ENCODE measurements at places on chromosomes 5 and 9.
A peak's percentile ranks its signal among the peaks of the same experiment; 100 is the strongest.

DNA sequence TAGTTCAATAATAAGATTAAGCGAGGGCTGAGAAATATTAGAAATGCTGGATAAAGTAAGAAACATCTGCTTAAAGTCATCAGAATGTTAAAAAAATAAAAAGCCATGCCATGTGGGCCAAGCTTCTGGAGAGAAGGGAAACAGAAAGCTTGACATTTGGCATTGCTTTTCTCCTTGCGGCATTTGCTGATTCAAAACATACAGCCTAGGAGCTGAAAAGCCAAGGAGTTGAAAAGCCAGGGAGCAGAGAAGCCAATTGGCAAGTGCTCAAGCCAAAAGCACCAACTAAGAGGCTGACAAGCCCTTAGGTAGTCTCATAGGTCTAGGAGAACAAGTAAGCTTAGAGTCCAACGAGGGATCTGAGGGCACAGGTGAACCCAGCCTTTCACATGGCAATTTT lies 754.3 kb downstream of the TLE4 start:
- DNase-seq: no peak

- no peak for DNase-seq
These were observed 245.8 kb downstream of the TLE4 start for GRCh38 chr9:79817438-79818004.

- no peak for DNase-seq
These were observed 63.1 kb upstream of the FAM174A start for GRCh38 chr5:100472091-100472490.

DNA sequence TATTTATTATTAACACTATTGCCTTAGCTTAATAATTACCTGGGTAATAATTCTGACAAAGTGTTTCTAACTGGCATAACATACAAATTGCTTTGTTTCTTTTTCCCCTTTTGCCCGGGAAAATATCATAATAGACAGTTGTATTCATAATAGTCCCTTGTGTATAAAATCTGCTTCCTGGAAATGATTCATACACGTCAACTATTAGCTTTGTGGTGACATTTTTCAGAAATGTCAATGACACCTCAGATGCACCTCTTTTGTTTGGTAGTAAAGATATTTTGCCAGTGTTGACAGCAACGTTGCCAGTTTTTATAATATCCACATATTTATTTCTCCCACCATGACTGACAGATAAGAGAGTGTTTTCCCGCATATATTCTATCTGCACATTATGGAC lies 73.0 kb downstream of the RASEF start:
- DNase-seq: no peak

DNA sequence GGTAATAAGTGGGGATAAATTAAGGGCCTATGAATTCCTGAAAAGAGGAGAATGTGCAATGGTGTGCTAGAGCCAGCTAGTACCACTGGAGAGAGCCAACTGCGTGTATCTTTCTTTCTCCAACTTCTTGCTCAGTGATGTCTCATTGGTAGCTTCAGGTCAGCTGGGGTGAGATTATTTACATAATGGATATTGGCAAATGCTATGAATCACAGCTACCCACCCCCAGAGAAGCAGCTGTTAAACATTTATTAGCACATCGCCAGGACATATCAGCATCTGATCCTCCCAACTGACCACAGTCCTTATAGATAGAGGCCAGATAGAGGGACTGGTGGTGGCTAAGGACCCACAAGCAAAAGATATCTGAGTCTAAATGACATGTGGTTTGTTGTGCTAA lies 421.3 kb downstream of the ACTL7B start:
- no peak for DNase-seq

DNA sequence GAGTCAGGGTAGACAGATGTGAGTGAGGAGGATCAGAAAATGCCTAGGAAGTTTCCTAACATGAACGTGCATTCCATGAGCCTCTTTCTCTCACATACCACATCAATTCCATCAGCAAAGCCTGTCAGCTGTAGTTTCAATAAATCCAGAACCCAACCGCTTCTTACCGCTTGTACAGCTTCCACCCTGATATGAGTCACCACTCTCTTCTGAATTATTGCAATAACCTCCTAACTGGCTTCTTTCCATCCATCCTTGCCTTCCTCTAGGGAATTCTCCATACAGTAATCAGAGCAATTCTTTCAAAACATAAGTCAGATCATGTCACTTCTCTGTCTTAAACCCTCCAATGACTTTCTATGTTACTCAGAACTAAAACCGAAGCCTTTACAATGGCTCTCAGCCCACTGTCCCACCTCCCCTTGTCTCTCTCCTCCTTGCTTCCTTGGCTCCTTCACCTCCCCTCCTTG lies 8.1 kb upstream of the RAD23B start:
- DNase-seq: no peak

DNA sequence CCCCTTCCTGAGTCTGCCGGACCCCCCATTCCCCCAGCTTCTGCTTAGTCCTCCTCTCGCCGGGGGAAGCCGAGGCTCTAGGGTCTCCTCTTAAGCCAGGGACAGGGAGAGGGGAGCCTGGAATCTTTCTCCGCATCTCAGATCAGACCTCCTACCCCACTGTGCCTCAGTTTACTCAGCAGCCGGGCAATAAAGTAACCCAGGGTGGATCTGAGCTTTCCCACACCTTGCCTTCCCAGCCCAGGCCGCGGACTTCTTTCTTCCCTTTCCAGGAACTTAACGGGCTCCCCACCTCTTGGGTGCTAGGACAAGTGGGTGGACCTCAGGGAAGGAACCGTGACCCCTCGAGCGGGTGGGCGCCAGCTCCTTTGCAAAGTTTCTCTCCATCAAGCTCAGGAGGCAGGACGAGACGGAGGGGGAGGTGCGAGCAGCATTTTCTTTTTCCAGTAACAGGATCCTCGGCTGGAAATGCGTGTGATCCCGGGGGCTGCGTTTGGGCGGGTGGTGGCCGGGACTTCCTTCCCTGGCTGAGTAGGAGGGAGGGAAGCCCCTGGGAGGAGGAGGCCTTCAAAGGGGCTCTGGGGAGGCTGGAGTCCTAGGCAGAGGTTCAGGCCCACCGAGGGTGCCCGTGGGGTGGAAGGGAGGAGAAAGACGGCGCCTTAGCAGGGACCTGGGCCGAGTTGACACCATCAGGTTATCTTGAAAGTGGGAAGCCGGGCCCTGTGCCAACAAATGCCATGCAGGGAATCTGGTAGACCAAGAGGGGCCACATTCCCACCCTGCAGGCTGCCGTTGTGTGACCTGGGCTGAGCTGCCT lies 795 bp downstream of the DAB2IP start:
- no peak for DNase-seq

DNA sequence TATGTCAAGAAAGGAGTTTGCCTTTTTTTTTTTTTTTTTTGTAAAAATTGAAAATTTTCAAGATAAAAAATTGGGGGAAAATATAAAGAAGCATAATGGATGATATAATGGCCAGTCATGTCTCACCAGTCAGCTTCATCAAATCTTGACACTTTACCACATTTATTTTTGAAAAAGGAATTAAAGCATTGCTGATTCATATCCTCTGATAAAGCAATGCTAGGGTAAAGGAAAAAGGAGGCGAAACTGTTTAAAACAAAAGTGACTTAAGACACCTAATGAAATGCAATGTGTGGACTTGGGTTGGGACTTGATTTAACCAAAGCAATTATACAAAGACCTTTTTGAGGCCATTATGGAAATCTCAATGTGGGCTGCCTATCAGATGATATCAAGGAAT lies 208.5 kb downstream of the ARHGAP26 start:
- no peak for DNase-seq

GRCh38 chr5:167664222-167664804 lies 627.1 kb upstream of the WWC1 start:
- no peak for DNase-seq

DNA sequence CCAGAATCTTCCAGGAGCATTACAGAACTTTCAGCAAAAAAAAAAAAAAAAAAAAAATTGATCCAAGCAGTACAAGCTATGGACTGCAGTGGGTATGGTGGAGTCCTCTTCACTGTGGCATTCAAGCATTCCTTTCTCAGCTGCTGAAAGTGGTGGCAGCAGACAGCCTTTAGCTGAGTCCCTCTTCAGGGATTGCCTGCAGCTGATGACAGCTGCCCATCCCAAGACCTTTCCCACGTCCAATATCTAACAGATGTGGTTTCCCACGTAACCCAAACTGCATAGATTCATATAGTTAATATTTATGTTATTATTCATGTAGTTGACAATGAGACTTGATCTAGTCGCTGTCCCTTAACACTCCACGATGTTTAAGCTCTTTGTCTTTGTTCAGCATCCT lies 475.9 kb downstream of the TLE1 start:
- no peak for DNase-seq

DNA sequence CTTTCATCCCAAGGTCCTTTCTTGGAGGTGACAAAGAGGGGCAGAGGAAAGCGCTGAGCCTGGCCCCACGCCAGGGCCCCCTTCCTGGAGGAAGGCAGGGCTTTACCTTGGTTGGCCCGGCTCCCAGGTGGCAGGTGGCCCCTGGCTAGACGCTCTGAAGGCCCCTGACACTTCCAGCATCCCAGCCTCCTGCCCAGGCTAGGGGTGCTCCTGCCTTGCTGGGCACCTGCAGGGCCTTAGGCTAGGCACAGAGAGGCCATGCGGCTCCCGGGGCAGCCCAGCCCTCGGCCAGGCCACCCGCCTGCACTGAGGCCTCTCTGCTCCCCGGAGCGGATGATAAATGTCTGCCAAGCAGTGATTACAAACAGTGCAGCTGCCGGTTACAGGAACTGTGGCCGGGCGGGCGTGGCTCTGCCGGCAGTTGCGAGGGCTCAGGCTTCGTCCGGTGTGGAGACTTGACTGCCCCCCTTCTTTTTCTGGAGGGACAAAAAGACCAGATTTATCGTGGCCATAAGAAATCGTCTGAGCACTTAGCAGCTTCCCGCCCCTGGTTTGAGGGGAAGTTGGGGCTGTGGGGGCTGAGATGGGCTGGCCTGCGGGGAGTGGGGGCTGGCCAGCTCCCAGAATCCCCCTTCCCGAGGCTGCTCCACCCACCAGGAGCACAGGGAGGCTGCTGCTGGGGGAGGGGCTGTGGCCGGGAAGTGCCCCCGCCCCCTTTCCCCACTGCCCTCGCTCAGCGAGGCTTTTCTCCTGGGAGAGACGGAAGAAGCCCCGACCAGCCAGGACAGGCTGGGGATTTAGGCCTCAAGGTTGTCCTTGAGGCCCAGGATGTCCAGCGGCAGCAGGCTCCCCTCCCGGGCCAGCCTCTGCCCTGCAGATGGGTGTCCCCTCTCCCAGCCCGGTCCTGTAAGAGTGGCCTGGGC lies 31.6 kb upstream of the UBAC1 start:
- peak; percentile 21 for DNase-seq

DNA sequence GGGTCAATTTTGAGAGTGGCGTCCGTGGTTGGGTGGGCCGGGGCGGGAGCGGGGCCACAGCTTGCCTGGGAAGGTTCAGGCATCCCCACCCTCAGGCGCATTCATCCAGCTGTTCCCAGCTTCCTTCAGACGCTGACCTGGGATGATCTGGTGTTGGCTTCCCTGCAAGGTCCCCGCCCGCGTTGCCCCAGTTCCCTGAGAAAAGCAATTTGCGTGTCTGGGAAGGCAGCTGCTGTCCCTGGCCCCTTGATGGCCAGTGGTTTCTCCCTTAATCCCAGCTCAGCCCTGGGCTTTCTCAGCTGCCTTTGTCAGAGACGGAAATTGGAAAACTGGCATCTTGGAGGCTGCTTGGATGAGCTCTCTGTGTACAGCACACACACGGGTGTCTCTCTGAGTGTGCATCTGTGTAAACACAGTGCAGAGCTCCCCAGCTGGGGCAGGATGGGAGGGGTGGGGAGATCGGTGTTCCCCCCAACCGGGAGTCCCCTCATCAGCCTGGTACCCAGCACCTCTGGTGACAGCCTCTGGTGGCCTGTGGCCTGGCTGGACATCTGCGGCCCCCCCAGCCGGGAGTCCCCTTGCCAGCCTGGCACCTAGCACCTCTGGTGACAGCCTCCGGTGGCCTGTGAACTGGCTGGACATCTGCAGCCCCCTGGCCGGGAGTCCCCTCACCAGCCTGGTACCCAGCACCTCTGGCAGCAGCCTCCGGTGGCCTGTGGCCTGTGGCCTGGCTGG lies 94.0 kb downstream of the COL5A1 start:
- no peak for DNase-seq

GRCh38 chr5:173320259-173320658 lies 8.0 kb downstream of the STC2 start:
- DNase-seq: no peak

GRCh38 chr9:36902080-36902716 lies 131.9 kb downstream of the PAX5 start:
- no peak for DNase-seq

DNA sequence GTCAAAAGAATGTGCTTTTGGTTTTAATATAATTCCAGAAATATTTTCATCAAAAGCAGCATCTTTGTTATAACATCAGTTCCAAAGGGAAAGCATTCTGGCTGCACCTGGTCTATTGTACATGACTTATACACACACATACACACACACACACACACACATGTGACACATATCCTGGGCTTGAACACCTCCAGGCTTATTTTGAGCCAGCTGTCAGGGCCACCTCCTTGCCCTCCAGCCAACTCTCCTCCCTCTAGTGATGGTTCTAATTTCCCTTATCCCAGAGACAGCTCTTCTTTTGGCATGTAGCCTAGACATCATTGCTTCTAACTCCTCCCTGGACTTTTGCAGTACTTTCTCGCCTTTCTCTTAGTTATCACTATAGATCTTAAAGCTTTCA lies 115.0 kb downstream of the PIK3R1 start:
- DNase-seq: no peak

DNA sequence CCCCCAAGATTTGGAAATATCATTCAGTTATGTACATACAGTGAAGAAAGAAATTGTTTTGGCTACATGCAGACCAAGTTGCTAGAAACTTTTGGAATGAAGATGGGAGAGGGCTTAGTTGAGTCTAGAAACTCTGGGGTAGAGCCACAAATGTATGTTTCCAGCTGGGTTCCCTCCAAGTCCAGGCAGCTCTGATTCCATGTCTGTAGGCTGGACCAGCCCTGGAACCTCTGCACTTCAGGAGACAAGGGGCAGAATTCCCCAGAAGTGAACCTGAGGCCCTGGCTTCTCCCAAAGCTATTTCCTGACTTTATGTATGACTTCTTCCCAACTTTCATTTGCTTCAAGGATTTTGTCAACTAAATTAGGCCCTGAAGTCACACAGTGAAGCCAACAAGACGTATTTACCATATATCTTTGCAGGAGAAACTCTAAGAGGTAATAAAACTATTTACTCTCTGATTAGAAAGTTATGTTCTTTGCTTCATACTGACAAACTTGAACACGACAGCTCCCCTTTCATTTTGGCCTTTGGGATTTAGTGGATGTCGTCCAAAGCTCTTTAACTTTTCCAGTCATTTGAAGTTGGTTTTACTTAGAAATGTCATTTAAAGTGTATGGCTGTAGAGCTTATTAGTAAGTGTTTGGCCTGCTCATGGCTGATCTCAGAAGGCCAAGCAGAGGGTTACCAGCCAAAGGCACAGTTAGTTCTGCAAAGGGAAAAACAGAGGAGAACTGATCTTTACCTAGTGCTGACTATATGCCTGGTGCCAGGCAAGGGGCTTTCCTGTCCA lies 152.0 kb upstream of the SLC28A3 start:
- no peak for DNase-seq

GRCh38 chr9:134288746-134289145 lies 37.5 kb upstream of the RXRA start:
- no peak for DNase-seq

DNA sequence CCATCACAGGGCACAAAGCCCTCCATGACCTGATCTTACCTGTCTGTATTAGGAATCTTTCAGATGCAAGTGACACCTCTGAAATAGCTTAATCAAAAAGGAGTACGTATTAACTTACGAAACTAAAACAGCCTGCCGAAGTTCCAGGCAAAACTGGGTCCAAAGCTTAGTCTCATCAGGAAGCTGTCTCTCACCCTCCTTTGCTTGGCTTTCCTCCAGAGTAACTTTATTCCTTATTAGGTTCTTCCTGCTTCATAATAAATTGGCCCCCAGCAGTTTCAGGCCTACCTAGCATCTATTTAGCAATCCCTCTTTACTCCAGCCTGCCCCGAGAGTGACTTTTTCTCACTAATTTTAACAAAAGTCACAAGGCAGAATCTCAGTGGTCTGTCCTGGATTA lies 58.4 kb upstream of the STK32A start:
- no peak for DNase-seq

All from activated CD4-positive, alpha-beta T cell treated with anti-CD3 and anti-CD28 coated beads, Interleukin-2, amount 50 U/mL, for 24 hours (primary cell).